ENCODE measurements at places on chromosomes 4 and X. TPM values are rescaled to one million over a fixed set of nuclear protein-coding genes. Genes with fewer than 3 reads are reported as not detected.

DNA sequence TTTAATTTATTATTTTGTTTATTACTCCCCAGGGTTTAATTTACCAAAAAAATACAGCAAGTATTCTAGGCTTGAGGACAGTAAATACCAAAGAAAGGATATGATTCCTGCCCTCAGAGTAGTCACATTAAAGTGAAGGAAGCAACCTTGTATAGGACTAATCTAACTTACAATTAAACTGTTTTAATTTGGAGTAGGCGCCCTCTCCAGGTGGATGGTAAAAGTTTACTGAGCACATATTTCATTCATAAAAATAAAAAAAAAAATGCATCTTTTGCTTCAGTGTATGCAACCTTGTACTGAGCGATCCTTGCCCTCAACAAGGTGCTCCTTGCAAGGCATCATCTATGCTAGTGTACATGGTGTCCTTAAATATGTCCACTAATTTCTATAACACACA lies 72.0 kb upstream of the MAGEB16 start:
- DNase-seq, result no peak

DNA sequence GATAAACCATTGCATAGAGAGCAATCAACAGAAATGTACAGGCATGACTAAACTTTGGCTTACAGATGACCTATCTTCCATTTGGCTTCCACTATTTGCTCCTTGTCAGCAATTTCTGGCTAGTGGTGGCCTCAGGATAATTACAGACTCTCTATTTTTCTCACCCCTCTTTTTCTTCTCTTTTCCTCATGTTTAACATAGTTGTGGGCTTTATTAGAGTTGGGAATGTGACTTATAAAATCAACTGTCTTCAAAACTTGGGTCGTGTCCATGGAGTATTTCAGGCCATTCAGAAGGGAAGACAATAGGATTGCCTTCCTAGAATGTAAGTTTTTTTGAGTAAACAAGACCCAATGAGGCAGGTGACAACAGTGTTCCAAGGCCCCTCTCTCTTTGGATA lies 236.2 kb downstream of the FRAS1 start:
- DNase-seq, result peak; percentile 31

DNA sequence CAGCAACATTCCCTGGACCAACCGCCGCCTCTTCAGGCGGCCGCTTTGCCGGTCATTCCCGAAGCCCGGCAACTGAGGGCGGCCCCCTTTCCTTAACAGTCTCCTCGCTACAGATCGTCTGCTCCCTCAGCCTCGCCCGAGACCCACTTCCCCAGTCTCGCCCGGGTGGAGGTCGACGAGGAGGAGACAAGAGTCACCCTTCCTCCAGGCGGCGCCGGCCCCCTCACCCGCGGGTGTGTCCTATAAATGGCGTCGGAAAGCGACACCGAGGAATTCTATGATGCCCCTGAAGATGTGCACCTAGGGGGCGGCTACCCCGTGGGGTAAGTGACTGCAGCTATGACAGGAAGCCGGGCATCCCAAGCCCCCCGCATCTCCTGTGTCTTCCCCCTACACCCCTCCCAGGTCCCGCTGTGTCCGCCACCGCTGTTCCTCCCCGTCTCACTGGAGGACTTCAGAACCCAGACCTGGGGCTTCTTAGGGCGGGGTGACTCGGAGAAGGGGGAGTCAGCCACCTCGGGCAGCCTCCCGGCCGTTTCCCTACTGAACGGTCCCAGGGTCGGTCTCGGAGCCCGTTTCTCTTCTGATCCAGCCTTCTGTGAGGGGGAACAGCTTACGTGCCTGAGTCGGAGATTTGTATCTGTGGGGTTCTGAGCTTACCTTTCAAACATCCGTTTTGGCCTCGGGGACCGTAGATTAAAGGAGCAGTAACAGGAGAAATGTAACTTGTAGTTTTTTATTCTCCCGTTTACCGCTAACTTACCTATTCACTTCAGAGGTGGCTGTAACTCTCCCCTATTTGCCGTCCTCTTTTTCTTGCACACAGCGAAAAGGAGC lies 570 bp downstream of the WDR44 start:
- DNase-seq, result peak; percentile 15

DNA sequence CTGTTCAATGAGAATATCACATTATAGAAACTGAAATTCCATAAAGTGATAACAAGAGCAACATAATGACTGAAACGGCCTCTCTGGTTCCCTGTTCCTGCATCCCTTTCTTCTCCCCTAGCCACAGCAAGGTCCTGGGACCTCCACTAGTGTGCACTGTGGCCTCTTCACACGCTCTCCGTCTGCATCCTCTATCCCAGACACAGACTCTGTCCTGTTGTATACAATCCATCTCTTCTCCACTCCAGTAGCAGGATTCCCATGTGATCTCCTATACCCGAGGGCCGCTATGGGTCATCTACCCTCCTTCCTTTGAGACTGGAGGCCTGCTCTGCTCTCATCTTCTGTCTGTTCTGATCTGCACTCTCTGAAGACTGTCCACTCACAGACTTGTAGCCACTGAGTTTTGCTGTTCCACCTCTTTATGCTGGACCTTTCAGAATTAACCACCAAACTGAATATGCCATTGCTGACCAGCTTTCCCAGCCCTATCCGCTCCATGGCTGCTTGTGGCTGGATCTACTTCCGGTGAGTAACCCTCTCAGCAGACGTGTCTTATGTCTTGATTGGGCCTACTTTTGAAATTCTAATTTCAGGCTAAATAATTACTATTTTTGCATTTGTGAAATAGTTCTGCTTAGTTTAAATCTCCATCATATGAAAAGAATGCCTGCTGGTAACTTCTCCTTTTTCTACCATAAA lies 105.1 kb upstream of the NAP1L5 start:
- DNase-seq, result no peak

- no peak for DNase-seq
Measured at GRCh38 chr4:2390784-2391421, 27.5 kb downstream of the ZFYVE28 start.

DNA sequence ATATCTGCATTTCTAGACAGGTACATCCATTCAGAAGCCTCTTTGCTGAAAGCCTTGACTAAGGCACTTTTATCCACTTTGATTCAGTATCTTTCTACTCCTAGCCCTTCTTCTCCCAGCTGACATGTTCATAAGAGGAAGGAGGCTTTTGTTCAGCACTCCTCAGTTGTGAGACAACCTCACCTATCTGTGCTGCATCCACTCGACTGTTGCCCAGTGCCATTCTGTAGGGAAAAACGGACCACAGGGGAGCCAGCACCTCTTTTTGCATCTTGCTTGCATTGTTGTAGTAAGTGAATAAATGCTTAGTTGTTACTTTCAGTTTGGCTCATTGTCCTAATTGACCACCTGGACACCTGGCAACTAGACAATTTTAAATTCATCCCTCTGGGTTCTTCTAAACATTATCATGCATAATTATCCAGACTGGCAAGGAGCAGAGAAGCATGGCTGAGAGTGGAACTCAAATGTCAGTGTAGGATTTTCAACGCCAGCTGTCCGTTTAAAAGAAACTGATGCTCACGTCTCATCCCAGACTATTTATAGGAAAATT lies 83.8 kb upstream of the BOD1L1 start:
- no peak for DNase-seq

DNA sequence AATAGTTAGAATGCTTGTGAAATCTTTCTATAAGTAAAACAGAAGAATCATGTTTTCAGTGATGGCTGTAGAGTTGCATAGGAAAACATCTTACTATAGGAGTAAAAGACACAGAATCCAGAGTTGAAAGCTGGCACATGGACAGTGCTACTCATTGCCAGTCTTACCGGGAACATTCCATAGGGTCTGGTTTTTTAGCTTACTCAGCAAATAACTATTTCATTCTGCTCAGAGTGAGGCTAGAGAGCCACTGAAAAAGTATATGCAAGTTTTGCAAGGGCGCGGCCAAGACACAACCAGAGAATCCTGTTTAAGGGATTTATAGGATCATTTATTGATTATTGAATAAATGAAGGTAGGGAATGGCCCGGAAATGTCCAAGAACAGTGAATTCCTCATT lies 60.3 kb downstream of the MTHFD2L start:
- peak; percentile 28 for DNase-seq

DNA sequence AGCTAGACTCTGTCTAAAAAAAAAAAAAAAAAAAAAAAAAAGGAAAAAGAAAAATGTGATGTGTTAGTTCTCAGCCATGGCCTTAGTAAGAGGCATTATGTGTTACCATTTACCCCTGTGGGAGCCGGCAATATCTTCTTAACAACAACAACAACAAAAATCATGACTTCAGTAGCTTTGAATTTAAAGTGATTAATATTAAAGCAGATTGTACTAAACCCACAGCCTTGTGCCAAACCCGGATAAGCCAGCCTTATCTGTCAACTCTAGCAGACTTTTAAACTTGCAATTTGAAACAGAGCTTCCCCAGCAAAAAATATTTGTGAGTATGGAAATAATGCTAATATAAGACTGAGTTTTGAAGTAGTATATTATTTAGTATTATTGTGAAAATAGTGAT lies 462.1 kb upstream of the GNPDA2 start:
- DNase-seq, result no peak

GRCh38 chr4:150648123-150648522 lies 66.2 kb downstream of the MAB21L2 start:
- DNase-seq, result no peak

TLR8 gene
- not detected for total RNA-seq

ITIH6 gene
- total RNA-seq, result 1.2 TPM

PAPSS1 gene
- total RNA-seq, result 46.7 TPM

CDKL5 gene
- total RNA-seq, result 2.7 TPM

GABRQ gene
- 2.3 TPM for total RNA-seq
